ENCODE measurements at places on chromosomes 11 and 22.

GRCh38 chr11:19428206-19429002, 187.7 kb upstream of the E2F8 start:
- no peak overlapping the region for H3K27ac ChIP-seq
- peaks cover 45% of the 10 kb centered on the region for H3K27me3 ChIP-seq
- no peak for DNase-seq
- no peaks in the 10 kb centered on the region for H3K36me3 ChIP-seq

GRCh38 chr11:119940401-119940976, 197.4 kb downstream of the TRIM29 start:
- no peak for DNase-seq
- no peak overlapping the region for H3K27ac ChIP-seq
- no peaks in the 10 kb centered on the region for H3K4me1 ChIP-seq
- H3K27me3 ChIP-seq, result peaks cover 6% of the 10 kb centered on the region
- H3K4me3 ChIP-seq, result no peak overlapping the region

DNA sequence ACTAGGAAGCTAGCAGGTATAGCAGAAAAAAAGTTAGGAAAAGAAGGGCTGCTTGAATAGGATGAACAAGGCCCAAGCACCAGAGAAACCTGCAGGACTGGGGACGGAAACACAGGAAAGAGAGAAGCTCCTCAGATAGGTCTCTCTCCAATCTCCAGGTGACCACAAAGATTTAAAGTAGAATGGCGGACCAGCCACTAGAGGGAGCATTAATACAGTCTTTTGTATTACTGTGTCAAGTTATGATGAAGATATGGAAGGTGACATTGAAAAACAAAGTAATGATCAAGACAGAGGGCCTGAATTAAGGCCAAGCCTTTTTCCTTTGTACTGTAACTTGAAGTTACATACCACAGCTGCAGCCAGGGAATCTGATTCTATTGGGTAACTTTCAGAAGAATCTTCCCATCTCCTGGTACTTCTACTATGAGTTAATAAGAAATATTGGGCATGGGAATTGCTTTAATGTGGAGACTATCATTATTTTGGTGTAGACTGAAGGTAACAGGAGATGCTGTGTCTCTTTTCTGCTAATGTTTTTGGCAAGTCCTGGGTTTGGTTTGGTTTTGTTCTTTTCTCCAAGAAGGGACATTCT, 33.8 kb downstream of the OR2AG2 start:
- H3K36me3 ChIP-seq, result no peaks in the 10 kb centered on the region
- peaks cover 76% of the 10 kb centered on the region for H3K4me1 ChIP-seq
- H3K4me3 ChIP-seq, result no peak overlapping the region
- H3K27ac ChIP-seq, result peak overlapping the region; percentile 55
- peak; percentile 79 for DNase-seq

- peak overlapping the region; percentile 79 for H3K4me3 ChIP-seq
- H3K36me3 ChIP-seq, result peaks cover 13% of the 10 kb centered on the region
- DNase-seq, result peak; percentile 23
- no peaks in the 10 kb centered on the region for H3K27me3 ChIP-seq
- H3K27ac ChIP-seq, result peak overlapping the region; percentile 93
These were observed 857 bp downstream of the ARCN1 start for GRCh38 chr11:118572981-118573550.

GRCh38 chr11:1598816-1599215, 722 bp upstream of the KRTAP5-2 start:
- H3K4me1 ChIP-seq, result no peaks in the 10 kb centered on the region
- H3K27ac ChIP-seq, result no peak overlapping the region
- no peak for DNase-seq
- no peaks in the 10 kb centered on the region for H3K36me3 ChIP-seq

DNA sequence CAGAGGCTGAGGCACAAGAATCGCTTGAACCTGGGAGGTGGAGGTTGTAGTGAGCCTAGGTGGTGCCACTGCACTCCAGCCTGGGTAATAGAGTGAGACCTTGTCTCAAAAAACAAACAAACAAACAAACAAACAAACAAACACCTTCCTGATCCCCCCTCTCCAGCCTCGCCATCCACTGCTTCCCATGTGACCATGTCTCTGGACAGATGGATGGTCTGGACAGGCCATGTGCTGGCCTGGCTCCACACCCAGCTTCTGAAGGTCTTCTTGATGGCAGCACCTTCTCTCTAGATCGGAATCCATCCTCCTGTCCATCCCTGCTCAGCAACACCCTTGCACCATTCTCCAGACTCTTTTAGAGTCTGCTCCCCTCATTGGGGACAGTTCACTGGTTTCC, 10.7 kb upstream of the PEX26 start:
- no peaks in the 10 kb centered on the region for H3K4me1 ChIP-seq
- H3K27ac ChIP-seq, result no peak overlapping the region
- no peak overlapping the region for H3K4me3 ChIP-seq
- no peaks in the 10 kb centered on the region for H3K36me3 ChIP-seq

DNA sequence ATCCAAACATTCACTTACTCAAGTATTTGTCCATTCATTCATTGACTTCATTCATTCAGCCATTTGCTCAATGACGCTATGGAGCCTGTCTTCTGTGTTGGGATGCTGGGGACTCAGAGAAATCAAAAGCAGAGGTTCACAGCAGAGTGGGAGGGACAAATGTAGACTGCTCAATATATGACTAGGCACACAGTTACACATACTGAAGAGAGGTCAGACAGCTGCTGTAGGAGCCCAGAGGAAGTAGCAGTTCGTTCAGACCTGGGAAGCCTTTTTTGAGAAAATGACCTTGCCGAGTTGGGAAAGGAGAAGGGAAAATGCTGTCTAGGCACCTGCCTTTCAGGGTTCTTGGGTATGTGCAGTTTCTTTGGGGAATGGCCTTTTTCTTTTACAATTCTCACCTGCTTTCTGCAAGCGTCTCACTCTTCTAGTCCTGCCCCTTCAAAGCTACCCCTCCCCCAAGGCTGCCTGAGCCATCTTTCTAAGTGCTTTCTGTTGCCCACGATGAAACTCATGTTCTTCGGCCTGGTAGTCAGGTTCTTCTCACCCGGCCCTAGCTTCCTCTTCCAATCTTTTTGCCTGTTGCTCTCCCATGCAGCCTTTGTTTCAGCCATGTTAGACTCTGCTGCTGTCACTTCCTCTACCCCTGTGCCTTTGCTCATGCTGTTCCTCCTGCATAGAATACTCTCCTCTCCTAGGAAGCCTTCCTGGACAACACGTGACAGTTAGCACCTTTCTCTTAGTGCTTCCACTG, 4.2 kb upstream of the UVRAG start:
- no peak overlapping the region for H3K4me3 ChIP-seq
- peaks cover 12% of the 10 kb centered on the region for H3K4me1 ChIP-seq
- no peaks in the 10 kb centered on the region for H3K36me3 ChIP-seq
- no peak for DNase-seq

DNA sequence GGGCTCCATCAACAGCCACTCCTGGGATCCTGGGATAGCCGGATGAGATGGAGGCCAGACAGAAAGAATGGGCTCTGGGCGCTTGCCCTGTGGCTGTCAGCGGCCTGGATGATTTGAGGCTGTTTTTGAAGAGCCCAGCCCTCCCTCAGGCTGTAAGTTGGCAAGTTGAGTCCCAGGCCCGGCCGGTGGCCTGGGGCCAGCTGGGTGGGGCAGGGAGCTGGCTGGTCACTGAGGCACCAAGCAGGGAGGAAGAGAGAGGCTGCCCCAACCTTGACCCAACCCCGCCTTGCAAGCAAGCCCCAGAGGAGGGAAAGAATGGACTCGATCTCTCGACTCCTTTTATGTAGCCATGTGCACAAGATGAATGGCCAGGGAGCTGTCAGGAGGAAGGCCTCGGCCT, 34.9 kb downstream of the RIBC2 start:
- no peak for DNase-seq
- H3K36me3 ChIP-seq, result no peaks in the 10 kb centered on the region
- H3K4me1 ChIP-seq, result no peaks in the 10 kb centered on the region
- no peak overlapping the region for H3K4me3 ChIP-seq
- peaks cover 9% of the 10 kb centered on the region for H3K27me3 ChIP-seq
- H3K27ac ChIP-seq, result no peak overlapping the region

GRCh38 chr11:34988294-34989255, 72.2 kb downstream of the PDHX start:
- no peak for DNase-seq
- H3K4me1 ChIP-seq, result peaks cover 26% of the 10 kb centered on the region
- H3K27ac ChIP-seq, result peak overlapping the region; percentile 31
- no peaks in the 10 kb centered on the region for H3K27me3 ChIP-seq

DNA sequence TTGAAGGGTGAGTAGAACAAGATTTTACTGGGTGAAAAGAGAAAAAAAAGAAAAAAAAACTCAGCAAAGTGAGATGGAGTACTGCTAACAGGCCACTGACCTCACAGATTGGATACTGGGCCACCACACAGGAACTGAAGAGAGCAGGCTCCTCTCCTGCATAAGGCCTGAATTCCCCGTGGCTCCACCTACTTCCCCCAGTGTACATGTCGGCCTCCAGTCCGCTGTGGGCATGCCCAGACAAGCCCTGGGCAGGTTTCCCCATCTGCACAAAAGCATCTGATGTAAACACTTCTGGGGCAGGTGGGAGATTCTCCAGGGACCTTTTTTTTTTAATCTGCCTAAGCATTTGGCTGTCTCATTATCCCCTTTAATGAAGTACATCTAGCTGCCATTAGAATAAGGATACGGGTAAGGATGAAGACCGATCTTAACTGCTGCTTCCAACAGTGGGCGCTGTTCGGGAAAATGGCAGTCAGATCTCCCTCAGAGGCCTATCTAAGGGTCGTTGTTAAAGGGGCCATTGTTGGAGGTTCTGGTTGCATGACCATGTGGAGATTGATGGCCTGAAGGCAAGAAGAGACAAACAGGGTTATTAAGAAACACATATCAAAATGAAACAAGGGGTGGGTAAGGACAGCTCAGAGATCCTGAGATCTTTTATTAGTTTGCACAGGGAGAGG, 48.5 kb downstream of the MS4A13 start:
- H3K27me3 ChIP-seq, result no peaks in the 10 kb centered on the region
- DNase-seq, result peak; percentile 82
- H3K4me3 ChIP-seq, result peak overlapping the region; percentile 22

DNA sequence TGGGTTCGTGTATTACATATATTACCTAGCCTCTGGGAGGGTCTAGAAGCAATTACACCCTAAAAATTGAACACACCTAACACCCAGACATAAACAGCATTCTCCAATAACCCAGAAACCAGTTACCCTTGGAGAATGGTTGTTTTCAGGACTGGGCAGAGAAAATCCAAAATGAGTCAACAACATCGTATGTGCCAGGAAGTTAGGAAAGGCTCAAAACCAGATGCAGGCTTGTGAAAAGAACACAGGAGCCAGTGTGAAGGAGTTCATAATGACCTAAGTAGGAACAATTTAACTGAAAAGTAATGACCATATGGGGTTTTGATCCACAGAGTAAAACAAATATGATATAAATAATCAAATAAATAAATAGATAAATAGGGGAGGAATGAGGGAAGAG, 5.1 kb upstream of the CLPB start:
- peaks cover 6% of the 10 kb centered on the region for H3K27me3 ChIP-seq
- peaks cover 5% of the 10 kb centered on the region for H3K4me1 ChIP-seq
- no peak for DNase-seq

DNA sequence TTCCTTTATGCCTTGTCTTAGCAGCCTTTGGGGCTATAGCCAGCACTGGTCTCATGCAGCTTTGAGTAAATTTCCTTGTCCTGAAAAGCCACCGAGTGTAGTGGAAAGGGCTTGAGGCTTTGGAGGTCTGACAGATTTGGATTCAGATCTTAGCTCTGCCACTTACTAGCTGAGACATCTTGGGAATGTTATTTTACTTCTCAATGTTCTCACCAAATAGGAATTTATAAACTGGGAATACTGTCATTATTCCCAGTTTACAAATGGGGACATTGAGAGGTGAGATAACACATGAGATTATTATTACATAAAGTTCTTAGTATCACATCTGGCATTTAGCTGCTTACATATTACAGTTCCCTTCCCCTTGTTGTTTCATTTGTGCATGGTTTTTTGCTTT, 95.5 kb downstream of the COMMD9 start:
- no peaks in the 10 kb centered on the region for H3K4me1 ChIP-seq
- no peaks in the 10 kb centered on the region for H3K36me3 ChIP-seq
- H3K4me3 ChIP-seq, result no peak overlapping the region
- H3K27me3 ChIP-seq, result no peaks in the 10 kb centered on the region
- no peak overlapping the region for H3K27ac ChIP-seq

GRCh38 chr11:128895526-128895925, 4.4 kb downstream of the KCNJ5 start:
- H3K4me3 ChIP-seq, result no peak overlapping the region
- no peak for DNase-seq
- no peaks in the 10 kb centered on the region for H3K36me3 ChIP-seq
- no peaks in the 10 kb centered on the region for H3K27me3 ChIP-seq
- H3K27ac ChIP-seq, result no peak overlapping the region

DNA sequence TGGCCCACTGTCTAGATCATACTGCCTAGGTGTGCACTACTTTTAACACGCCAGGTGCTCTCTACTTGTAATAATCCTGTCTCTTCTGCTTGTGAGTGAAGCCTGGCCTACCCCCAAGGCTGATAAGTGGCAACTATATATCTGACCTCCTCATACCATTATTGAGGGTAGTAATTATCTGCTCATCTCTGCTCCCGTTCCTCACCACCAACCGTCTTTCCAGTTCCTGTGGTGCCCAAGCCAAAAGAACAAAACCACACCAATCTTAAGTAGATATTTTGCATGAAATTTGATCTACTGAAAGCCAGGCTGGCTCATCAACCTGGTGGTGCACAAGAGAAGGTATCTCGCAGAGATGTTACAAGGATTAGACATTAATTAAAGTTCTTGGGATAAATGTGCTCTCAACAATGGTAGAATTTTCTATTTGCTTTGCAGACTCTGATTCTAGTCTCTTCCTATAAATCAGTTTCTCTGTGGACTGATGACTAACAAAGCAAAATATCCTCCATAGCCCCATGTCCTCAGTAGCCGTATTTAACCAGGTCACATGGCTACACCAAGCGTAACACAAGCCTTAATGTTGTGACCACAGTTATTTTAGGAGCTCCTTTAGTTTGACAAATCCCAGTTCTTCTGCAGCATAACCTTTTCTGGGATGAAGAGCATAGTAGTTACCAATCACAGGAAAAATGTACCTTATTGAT, 267.2 kb downstream of the NTM start:
- H3K4me3 ChIP-seq, result no peak overlapping the region
- peaks cover 72% of the 10 kb centered on the region for H3K4me1 ChIP-seq
- no peaks in the 10 kb centered on the region for H3K36me3 ChIP-seq
- H3K27me3 ChIP-seq, result no peaks in the 10 kb centered on the region

- no peak for DNase-seq
- no peaks in the 10 kb centered on the region for H3K27me3 ChIP-seq
- no peaks in the 10 kb centered on the region for H3K36me3 ChIP-seq
- H3K4me3 ChIP-seq, result no peak overlapping the region
These were observed 859 bp upstream of the BIRC3 start for GRCh38 chr11:102316346-102316904.
